ENCODE measurements at places on chromosomes 2 and 18.

DNA sequence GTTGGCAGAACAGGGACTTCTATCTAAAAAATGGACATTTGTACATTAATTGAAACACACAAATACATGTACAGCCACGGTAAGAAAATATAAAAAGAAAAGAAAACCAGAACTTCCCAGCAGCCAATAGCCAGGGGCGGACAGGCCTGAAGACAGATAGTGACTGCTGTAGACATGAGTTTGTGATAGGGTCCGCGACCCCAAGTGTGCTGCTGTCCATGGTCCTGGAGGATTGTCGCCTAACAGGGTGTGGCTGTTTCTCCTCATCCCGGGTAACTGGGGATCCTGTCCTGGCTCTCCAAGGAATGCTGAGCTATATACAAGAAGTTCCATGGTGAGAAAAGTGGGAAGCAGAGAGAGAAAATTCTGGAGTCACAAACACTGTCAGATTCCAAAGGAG, 266.5 kb upstream of the SALL3 start:
- no peak for DNase-seq

- no peak for DNase-seq
Measured at GRCh38 chr2:6069381-6069780, 377.2 kb downstream of the SOX11 start.

- no peak for DNase-seq
Measured at GRCh38 chr2:134131681-134132489, 122.0 kb upstream of the MGAT5 start.

- no peak for DNase-seq
Measured at GRCh38 chr2:49255409-49255971, 101.2 kb upstream of the FSHR start.

DNA sequence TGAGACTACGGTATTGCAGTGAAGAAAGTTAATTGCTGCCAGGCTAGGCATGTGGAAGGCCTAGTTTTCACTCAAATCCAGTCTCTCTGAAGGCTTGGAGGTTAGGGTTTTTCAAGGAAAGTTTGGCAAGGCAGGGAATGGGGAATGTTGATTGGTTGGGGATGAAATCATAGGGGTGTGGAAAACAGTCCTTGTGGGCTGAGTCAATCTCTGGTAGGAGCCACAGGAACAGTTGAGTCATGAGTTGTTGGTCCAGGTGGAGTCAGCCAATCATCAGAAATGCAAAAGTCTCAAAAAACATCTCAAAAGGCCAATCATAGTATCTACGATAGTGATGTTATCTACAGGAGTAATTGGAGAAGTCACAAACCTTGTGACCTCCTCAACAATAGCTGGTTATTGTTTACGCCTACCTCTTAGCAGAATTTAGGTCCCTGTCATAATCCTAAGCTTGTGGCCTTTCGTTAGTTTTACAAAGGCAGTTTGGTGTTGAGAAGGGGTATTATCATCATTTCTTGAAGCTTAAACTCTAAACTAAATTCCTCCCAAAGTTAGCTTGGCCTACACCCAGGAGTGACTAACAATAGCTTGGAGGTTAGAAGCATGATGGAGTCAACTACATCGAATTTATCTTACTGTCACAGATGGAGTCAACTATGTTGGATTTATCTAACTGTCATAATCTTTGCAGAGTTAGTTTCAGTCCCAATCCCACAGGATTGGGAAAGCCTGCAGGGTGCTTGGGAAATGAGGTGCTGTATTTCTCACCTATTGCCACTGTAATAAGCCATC, 33.7 kb upstream of the APCDD1 start:
- no peak for DNase-seq

GRCh38 chr18:62531078-62531477, 8.3 kb downstream of the ZCCHC2 start:
- no peak for DNase-seq

DNA sequence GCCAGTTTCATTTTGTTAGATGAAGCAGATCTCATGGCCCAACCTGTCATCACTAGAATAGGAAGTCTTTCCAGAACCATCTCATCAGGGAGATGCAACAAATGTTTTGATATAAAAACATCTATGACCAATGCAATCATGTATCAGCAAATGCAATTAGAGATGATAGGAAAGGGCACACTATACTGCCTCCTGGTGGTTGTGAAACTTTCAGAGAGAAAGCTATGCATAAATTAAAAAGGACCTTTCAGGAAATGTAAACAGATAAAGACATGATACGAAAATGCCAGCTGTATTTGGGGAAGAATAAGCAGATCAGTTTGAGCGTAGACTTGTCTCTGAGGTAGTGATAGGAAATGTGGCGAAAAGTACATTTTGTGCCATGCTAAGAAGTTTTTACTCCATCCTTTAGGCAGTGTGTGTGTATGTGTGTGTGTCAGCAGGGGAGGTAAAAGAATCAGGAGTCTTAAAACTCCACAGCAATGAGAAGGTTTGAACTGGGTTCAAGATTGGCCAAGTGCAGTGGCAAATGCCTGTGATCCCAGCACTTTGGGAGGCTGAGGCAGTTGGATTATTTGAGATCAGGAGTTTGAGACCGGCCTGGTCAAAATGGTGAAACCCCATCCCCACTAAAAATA, 479.3 kb downstream of the CPS1 start:
- peak; percentile 31 for DNase-seq

DNA sequence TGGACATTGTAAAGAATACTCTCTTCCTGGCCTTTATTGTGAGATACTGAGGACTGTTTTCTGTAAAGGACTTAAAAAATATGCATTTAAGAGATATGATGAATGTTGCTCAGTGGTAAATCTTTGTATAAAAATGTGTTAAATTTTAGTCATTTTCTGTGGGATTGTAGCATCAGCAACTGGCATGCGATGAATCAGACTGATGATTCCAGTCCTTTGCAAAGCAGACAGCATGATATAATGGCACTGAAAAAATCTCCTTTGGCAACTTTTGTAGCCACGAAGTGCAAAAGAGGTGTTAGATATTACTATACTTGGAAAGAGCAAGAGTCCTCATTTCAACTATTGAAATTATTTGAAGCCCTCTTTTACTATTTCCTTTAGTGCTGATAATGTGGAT, 678.7 kb downstream of the PLCL1 start:
- no peak for DNase-seq

DNA sequence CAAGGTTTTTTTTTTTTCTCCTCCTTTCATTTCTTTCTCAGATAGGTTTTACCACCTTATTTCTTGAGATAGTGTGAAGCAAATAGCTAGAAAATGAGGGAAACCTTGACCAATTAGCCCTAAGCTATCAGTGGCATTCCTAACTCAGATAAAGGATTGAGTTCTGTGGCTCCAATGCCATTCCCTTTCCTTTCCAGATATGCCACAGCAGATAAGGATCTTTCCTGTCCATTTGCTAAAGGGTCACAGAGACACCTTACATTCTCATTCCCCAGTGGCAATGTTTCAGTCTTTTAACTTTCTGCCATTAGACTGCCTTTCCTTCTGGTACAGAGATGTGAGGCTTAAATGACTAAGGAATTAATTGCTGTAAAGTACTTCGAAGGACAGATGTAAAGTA, 81.7 kb downstream of the MGAT5 start:
- DNase-seq, result no peak

DNA sequence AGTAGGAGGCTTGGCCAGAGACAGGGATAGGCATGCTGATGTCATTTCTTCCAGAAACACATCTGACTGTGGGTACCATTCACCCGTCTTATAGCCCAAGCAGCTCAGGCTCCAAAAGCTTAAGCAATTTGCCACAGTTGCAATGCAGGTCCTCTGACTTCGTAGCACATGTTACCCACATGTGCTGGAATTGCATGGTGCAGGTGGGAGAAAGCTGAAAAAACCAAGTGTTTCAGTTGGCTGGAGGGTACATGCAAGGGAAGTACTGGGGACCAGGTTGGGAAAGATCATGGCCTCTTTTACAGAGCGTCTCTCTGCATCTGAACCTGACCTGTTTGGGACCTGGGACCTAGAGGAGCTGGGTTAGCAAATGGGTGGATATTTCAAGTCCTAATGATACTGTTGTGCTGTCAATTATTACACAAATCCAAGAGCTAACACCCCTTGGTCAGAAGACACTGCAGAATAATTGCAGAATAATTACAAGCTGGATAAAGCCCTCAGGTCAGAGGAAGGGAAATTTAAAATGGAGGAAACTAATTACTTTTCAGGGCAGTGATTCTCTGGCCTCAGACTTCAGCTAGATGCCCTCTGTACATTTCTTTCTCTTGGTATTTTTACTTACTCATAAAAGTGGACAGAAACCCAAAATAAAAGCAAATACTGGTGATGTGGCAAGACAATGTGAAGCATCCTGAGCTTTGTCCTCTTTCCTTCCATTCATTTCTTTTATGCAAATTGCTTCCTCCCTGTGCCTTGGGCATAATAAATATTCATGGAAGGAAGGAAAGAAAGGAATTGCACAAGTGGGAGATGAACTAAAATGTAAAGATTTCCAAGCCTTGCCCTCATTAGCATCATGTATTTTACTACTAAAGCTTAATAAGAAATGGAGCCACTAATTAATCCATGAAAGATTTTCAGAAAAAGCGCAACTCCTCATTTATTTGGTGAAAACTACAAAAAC, 45.6 kb upstream of the TTC39C start:
- DNase-seq, result no peak

DNA sequence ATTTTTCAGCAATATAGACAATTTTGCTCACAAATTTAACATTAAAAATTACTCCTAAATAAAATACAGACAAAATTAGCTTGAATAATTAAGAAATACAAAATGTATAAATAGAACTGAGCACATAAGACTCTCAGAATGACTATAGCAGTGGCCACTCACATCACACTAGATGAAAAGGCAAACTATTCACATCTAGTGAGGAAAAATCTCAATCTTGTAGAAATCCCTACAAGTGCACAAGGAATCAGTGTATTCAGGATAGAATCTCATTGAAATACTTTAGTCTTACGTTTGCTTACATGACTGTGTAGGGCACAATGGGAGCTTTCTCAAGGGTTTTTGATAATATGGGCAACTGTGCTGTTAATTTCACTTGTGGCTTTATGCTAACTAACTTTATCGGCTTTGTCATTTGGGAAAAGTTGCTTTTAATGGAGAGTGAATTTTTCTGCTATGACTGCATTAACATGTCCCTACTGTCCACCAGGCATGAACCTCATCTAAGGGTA, 678.9 kb upstream of the LRRTM4 start:
- DNase-seq, result no peak
